Small intestine (tissue), 16 donors: ENCODE measurements at places on chromosomes 7 and 10. TPM values are rescaled to one million over a fixed set of nuclear protein-coding genes. Genes with fewer than 3 reads are reported as not detected.

DRGX gene
- not detected for polyA plus RNA-seq

DNA sequence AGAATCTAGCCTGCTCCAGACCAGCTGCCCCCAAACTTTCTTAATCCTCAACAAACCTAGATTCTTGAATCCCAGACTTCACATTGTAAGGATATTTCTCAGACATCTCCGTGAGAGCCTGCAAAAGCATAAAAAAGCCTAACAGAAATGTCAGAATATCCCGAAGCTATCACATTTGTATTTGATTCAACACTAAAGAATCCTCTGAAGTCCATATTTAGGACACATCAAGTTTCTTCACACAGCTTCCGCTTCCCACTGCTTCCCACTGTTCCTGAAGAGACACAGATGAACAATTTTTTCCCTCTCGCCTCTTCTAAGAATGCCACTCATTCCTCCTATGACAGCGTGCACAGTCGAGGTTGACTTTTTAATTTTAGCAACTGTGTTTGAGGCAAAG, 396.2 kb upstream of the IGFBP3 start:
- DNase-seq: no peak

GRCh38 chr10:70958396-70958795, 70.0 kb upstream of the PCBD1 start:
- no peak for DNase-seq

PRXL2A gene
- 58.6 TPM for polyA plus RNA-seq

ZNF727 gene
- polyA plus RNA-seq: 0.04 TPM

- no peak for DNase-seq
Measured at GRCh38 chr10:114604357-114605130, 53.5 kb downstream of the ABLIM1 start.

ODAD2 gene
- 0.34 TPM for polyA plus RNA-seq

TUBB8 gene
- polyA plus RNA-seq: 0.13 TPM

DNA sequence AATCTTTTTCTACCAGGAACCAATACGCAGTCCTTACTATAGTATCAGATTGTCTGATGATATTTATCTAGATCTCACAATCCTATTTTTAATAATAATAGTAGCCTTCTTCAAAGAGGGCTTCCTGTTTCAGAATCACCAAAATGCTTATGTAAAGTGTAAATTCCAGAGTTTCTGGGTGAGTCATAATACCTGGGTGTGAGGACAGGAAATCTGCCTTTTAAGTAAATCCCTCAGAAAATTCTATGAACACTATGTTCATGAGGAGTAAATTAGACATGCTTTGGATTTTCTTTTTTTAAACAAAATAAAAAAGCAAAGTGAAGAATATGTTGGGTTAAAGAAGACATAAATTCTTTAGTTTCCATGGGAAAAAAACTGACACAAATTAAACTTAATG, 20.5 kb downstream of the DKK1 start:
- no peak for DNase-seq

- no peak for DNase-seq
Measured at GRCh38 chr7:14583518-14583917, 319.0 kb downstream of the DGKB start.

PPP1R3A gene
- 0.07 TPM for polyA plus RNA-seq

DNA sequence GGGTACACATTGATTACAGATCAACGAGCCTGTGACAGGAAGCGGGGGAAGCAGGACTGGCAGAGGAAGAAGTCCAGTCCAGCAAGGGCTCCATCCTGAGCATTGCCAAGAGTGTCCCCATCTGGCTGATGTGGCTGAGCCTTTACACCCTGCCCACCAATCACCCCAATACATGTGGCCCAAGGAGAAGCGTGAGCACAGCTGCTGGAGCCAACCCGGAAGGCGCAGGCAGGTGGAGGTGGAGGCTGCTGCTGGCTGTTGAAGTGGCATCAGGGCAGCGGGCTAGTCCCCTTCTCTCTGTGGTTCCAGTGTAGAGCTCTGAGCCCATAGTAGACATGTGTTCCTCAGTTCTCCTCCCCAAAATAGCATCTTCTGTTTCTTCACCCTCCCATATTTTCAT, 6.8 kb upstream of the AMPH start:
- DNase-seq: no peak

SLC18A2 gene
- 0.57 TPM for polyA plus RNA-seq

DNA sequence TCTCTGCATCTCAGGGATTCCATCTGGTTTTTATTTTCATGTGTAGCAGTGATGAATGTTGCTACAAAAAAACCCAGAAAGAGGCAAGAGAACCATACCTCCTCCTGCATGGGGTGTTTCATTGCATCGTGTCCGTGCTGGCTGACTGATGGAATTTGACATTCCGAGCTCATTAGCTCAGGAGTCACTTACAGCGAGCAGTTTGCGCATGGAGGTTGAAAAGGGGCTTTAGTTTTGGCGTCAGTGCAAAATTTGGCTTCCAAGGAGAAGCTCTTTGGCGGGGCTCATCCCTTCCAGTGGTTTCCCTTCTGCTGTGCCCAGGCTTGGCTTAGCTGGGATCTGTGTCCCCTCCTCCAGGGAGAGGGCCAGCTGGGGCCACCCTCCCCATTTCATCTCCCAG, 25.8 kb downstream of the EMX2 start:
- DNase-seq: no peak

- DNase-seq: peak; percentile 69
Measured at GRCh38 chr7:12570168-12570533, 369 bp upstream of the SCIN start.

- peak; percentile 8 for DNase-seq
Measured at GRCh38 chr10:108783897-108784296, 1139.4 kb downstream of the XPNPEP1 start.

CDH23 gene
- polyA plus RNA-seq: 2.5 TPM

ANXA8 gene
- 0.81 TPM for polyA plus RNA-seq

GRCh38 chr10:52637592-52637991, 135.0 kb downstream of the MBL2 start:
- DNase-seq: peak; percentile 5

MTERF1 gene
- 19.6 TPM for polyA plus RNA-seq

DNA sequence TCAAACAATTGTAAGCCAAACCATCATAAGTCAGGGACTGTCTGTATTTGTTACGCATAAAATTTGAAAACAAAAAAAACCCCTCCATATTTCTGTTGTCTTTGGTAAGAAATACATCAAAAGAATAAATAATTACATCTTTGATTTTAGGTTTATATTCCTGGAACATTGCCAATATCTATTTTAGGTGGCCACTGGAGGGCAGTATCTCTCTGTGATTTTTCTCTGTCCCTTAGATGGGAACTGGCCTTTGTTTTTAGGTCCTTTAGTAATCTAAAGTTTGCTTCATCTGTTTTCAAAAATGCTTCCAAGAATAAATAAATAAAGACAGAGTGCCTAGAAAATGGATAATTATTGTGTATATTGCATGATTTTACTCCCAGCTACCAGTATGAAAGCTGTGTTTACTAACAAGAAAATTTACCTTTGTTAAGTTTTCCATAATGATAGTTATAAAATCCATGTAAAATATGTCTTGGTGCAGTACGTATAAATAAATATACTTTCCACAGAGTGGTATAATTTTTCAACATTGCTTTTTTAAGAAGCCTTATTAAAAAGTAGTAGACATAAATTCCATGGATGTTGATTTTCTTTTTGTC, 64.2 kb downstream of the PHYHIPL start:
- DNase-seq: peak; percentile 53

DNA sequence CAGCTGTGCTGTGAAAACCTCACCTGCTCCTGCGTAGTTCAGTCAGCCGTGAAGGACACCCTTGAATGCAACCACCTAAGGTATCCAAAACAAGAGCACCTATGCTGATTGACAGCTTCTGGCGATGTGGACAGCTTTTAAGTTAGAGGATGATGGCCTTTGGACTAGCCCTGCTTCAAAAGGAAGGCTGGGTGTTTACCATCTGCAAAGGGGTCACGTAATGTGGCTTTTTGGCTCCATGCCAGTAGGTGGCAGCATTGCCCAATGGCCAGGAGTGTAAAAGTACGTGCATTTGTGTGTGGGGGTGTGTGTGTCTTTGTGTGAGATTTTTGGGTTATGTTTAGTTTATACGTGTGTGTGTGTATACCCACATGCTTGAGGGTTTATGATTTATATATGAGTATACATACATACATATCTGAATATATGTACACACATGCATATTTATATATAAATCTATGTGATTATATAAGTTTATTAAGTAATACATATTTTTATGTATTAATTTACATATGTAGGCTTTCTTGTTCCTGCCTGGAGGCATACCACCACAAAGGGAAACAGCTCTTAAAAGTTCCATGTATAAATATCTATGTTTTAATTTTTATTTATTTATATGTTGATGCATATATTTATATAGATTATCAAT, 236.3 kb upstream of the ANKRD30A start:
- peak; percentile 49 for DNase-seq

GSTO2 gene
- 45.4 TPM for polyA plus RNA-seq

C10orf90 gene
- not detected for polyA plus RNA-seq

SLC39A12 gene
- polyA plus RNA-seq: not detected

TMEM140 gene
- polyA plus RNA-seq: 5.4 TPM

DNA sequence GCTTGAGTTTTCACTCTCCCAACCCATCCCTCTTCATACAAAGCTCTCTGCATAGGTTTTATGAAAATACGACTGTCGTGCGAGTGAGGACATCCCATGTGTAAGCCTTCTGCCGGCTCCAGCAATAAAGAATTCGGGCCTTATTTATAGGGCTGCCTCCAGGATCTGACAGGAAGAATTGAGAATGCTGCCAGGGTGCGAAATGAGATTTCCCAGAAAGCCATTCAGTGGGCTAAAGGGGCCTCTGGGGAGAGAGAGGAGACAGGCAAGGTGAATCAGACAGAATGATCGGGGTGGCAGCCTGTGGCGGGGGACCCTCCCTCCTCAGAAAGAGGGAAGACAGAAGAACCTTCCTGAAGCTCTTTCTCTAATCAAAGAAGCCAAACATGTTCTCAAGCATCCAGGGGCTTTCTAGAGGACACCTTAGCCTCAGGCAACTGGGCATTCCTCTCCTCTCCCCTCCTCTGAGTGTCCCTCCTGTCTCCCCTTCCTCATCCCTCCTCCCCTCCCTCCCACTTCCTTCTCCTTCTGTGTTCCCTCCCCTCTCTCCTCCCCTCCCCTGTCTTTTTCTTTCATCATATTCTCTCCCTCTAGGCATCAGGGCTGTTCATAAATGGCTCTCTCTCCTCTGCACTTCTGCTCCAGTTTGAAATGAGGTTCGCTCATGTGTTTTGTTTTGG, 410.9 kb downstream of the TYW1 start:
- no peak for DNase-seq

GRCh38 chr10:88309365-88309764, 273.8 kb downstream of the RNLS start:
- no peak for DNase-seq

DNA sequence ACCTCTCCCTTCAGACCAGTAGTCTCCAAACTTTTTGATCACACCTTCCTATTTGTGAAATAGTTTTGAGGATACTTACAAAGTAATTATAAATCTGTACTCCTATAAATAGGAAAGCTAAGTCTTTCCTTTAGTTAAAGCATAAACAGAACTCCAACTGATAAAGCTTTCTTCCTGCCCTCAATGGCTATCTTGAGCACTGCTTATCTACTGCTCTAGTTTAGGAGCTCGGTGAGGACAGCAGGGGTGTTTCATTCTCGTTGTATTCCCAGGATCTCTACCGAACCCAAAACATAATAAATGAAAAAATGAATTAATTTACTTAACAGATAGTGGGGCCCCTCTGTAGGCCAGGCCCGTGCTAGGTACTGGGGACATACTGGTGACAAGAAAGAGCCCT, 17.7 kb downstream of the SORBS1 start:
- DNase-seq: no peak

STEAP1B gene
- 0.27 TPM for polyA plus RNA-seq

DNA sequence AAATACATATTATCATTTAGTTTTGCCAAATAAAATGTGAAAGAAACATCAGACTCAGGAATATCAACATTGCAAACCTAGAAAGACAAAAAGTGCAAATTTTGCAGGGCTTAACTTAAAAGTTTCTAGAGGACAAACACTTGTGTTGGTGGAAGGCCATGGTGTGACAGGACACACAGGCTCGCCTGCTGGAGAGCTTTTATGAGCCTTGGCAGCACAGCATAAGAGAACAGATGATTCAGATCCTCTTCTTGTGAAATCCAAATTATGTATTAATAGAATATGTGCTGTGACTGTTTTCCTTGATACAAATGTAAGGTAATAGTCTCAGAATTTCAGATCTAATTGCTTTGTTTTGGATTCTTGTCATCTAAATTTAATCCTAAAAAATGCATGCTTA, 72.9 kb upstream of the ABCB5 start:
- DNase-seq: no peak

DNA sequence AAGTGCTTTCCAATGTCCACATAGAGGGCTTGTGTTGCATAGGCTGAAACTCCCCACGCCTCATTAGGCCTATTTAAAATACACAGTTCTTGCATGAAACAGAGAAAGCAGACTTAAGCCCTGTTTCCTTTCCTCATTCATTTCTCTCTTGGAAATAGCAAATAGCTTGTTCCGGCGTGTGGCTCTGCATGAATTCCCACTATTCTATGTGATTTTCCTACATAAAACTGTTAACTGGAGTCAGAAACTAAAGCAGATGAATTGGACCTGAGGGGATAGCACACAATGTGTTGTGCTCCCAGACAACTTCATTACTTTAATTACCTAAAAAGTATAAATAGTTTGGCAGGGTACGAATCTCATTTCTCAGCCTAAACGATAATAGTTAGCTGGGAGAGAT, 981.5 kb downstream of the SORCS1 start:
- no peak for DNase-seq

DNA sequence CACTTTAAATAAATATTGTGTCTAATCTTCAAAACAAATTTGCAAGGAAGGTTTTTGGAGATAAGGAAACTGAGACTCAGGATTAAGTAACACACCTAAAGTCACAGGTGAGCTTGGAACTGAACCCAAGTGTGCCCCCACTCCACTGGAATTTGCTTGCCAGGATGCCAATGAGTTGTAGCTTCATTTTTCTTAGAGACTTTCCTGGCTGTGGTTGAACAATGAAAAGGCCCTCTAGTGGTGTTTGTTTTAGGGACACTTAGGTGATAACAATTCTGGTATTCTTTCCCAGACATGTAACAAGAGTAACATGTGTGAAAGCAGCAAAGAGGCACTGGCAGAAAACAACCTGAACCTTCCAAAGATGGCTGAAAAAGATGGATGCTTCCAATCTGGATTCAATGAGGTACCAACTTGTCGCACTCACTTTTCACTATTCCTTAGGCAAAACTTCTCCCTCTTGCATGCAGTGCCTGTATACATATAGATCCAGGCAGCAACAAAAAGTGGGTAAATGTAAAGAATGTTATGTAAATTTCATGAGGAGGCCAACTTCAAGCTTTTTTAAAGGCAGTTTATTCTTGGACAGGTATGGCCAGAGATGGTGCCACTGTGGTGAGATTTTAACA, 1.5 kb downstream of the IL6 start:
- DNase-seq: no peak

UCMA gene
- polyA plus RNA-seq: not detected

GRCh38 chr7:96033009-96033598, 260.8 kb downstream of the DYNC1I1 start:
- no peak for DNase-seq
